ENCODE measurements at places on chromosomes 7 and 10.

DNA sequence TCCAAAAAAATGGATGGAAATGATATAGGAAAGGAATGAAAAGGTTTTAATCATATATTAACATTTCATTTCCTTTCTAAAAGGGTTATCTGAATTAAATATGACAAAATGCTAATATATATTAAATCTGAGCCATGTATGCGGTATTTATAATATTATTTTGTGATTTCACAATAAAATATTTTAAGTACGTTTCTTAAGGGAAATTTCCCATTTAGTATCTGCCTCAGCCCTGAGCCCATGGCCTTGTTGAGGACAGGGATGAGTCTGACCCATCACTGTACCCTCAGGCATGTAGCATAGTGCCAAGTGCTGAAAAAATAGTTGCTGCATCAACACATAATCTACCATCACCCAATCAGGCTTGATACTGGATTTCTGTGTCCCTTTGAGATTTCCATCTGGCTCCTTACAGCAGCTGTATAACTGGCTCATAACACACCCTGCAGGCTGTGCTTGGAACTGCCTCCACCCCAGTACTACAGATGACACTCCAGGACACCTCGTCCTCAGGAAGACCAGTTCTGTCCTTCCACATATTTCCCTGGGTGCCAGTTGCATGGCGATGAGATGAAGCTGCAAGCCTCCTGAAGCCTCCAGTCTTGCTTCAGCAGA is 59.4 kb upstream of the ASAH2 start:
- DNase-seq = no peak

- DNase-seq = no peak
Measured at GRCh38 chr7:90256778-90257177, 11.8 kb downstream of the CFAP69 start.

- DNase-seq = no peak
Measured at GRCh38 chr10:77548671-77549070, 88.9 kb downstream of the KCNMA1 start.

DNA sequence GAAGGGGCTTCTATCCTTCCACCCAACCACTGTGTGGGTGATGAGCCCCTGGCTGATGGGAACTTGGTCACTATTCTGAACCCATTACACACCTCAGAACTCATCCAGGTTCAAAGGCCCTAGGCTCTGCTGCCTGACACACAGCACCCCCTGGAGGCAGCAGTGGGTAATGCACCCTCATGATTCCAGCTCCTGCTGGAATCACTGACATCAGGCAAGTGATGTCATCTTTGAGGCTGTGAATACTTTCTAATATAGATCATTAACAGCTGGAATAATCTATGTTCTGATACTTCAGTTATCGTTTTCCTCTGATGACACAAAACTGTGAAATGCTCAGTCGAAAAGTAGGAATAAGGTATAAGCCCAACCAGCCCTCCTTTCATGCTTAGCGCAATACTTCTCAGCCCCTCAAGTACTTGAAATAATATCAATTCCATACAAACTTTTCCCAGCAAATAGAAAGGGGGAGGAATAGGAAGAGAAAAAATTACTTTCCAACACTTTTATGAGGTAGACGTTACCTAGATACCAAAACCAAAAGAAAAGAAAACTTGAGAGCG is 7.5 kb upstream of the RBP3 start:
- DNase-seq = peak; percentile 63

DNA sequence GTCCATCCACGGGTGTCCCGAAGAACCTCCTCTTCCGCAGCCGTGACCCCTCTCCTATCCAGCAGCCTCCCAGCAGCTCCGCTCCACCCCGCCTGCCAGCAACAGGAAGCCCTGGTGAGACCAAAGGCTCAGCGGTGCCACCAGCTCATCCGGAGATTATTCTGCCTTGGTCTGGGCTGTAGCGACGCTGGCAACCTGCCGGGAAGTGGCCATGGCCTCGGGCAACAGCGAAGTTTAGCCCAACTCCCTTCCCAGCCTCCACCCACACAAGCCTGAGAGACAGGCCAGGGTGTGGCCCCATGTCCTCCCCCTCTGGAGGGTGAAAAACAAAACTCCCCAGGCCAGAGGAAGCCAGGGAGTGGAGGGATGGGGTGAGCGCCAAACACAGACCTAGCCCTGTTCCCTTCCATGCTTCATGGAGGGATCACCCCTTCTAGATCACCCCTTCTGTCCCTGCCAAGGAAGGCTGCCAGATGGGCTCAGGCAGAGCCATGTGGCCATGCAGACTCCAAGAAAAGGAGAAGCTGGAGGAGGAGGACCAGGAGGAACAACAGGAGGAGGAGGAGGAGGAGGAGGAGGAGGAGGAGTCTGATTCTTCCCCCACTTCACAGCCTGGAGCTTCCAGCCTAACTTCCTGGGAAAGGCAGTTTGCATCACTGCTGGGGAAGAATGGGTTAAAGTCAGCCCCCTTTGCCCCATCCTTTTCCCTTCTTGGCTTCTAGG is 918 bp downstream of the CALHM2 start:
- no peak for DNase-seq

DNA sequence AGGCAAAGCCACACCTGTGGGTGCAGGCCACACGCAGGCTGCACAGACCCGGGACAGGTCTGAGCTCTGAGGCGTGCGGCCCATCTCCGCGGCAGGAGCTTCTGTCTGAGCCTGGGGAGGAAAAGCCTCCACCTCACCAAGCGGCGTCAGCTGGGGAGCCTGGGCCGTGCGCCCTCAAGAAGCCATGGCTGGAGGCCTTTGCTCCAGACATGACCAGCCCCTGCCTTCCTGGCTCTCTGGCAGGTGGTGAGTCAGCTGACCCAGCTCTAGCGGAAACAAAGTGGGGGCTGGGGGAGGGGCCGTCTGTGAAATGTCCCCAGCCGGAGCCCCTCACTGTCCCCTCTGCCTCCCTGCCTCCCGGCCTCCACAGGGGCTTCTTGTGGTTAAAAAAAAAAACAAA is 12.5 kb downstream of the GPER1 start:
- DNase-seq = no peak

DNA sequence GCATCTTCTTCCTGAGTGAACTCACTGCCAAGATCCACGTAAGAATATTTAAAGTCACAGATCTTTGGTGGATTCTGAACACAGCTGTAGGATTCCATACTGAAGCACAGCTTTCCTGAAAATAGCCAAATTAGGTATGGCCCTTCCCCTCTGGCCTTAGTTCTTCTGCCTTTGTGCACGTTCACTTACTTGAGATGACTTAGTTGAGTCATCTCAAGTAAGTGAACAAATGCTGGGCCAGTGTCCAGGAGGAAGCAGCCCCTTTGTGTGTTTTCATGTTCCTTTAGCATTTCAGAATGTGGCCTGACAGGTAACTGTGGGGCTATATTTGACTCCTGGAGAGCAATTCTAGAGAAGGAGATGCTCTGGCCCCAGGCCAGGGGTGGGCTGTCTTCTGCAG is 51.5 kb downstream of the CCNY start:
- no peak for DNase-seq

All from stimulated activated CD4-positive, alpha-beta T cell treated with anti-CD3 and anti-CD28 coated beads, Interleukin-1b, Interleukin-23, amount 100 ng/mL, for 1 hour (primary cell).